ENCODE measurements at places on chromosomes 2 and 18. TPM values are rescaled to one million over a fixed set of nuclear protein-coding genes. Genes with fewer than 3 reads are reported as not detected.

- DNase-seq = peak; percentile 93
These were observed 165.8 kb downstream of the TNS1 start for GRCh38 chr2:217836901-217837491.

DNA sequence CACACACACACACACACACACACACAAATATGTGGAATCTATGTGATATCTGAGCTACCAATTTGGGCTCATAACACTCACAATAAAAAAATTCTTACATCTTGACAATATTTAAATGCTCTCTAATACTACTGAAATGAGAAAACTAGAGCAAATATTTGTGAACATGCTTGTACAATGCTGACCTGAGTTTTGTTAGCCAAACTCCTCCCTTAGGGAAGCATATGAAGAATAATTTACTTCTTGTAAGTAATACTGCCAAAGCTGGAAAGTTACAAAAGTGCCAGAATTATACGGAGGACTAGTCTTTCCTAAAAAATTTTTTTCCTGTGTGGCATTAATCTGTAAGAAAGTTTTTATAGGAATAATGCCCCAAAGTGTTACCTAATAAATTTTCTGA is 18.5 kb downstream of the MBD2 start:
- DNase-seq = no peak

DNA sequence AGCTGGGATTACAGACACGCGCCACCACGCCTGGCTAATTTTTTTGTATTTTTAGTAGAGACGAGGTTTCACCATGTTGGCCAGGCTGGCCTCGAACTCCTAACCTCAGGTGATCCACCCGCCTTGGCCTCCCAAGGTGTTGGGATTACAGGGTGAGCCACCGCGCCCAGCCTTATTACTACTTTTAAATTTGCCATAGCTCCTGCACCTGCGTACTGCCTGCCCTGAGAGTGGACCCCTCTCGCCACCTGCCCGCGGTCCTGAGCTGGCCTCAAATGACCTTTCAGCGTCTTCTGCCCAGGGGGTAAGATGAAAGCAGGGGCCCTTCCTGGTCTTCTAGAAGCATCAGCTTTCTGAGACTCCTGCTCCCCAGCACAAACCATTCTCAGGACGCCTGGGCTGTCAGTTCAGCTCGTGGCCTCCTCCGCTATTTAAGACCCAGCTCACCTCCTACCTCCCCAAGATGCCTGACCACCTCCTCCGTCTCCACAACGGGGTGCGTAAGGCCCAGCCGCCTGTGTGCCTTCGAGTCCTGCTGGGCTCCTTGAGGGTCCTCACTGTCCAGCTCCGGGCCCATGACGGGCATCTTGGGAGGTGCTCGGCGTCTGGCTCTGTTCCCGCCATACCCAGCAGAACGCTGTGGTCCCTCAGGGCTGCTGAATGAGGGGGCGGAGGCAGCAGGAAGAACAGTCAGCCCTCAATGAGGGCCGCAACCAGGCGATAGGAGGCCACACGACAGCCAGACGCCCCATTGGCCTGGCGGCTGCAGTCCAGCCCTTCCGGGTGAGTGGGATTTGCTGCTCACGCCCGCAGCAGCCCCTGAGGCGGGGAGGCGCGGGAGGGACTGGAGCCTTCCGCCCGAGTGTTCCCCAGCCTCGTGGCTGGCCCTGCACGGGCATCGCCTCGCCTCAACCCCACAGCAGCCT is 266.6 kb downstream of the TFCP2L1 start:
- DNase-seq = peak; percentile 53

The TRIP12 gene
- total RNA-seq = 164 TPM

DNA sequence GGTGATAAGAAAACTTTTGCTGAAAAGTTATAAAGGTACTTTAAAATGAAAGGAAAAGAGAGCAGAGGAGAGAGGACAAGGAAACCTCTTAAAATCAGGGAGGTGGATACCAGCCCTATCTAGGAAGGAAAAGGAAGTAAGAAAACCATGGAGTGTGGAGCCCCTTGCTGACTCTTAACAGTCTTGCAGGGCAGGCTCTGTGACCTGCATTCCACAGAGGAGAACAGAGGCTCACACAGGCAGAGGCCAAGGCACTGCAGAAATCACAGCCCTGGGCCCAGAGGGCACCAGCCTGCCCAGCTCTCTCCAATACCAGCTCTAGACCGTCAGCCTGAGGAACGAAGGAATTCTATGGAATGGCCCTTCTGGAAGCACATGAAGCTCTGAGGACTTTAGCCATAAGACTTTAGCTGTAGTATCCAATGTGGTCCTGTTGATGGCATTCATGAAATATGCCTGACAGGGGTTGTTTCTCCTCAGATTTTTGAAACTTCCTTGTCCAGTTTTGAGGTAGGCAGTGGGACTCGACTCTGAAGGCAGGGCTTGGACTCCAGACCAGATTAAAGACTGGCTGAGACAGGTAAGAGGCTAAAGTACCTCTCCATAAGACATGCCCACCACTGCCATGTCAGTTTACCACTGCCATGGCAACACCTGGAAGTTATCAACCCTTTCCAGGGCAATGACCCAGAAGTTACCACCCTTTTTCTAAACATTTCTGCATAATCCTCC is 216.3 kb downstream of the ANAPC1 start:
- no peak for DNase-seq
